ENCODE measurements at places on chromosomes 12 and 14.
A peak's percentile ranks its signal among the peaks of the same experiment; 100 is the strongest.

GRCh38 chr12:75337905-75338304 is 3.4 kb downstream of the GLIPR1L1 start:
- no peak for DNase-seq
- H3K4me1 ChIP-seq, result peaks cover 8% of the 10 kb centered on the region
- H3K4me3 ChIP-seq, result no peak overlapping the region
- no peaks in the 10 kb centered on the region for H3K36me3 ChIP-seq

- no peak overlapping the region for H3K4me3 ChIP-seq
- no peaks in the 10 kb centered on the region for H3K36me3 ChIP-seq
- H3K4me1 ChIP-seq, result no peaks in the 10 kb centered on the region
- H3K27me3 ChIP-seq, result no peaks in the 10 kb centered on the region
- H3K27ac ChIP-seq, result no peak overlapping the region
Measured at GRCh38 chr12:117527479-117527855, 166.0 kb upstream of the NOS1 start.

DNA sequence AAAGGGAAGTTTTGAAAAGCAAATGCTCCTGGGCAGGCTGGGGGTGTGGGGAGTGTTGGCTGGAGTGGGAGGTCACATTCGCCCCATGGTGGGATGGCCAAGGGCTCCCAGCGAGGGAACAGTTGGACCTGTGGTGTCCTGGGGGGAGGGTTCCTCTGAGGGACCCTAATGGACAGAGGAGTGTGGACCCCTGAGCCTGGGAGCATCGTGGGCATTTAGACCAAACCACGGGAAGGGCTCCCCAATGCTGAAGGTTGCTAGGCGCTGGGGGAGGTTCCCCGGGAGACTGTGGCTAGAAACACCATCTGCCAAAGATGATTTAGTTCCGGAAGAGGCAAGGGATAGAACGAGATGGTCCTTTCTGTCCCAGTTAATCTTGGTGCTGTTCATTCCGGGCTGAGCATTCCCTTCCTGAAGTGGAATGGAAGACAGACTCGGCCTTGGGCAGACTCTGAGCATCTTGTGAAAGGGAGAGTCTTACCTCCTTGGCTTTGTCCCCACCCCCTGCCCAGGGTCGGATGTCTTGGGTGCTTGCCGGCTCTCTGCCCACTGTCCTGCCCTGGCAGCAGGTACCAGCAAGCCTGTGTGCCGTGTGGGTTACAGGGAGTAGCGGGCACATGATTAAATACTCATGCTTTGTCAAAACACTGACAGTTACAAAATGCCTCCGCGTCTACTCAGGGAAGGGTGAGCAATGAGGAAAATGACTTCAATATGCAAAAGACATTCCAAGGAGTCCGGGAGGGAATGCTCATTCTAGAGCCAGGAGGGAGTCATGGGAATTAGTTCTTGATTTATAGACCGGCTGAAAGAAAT is 215.9 kb downstream of the CACNA1C start:
- no peaks in the 10 kb centered on the region for H3K27me3 ChIP-seq
- no peaks in the 10 kb centered on the region for H3K36me3 ChIP-seq
- H3K4me3 ChIP-seq, result no peak overlapping the region

GRCh38 chr14:92392711-92393110 is 69.7 kb downstream of the SLC24A4 start:
- no peak for DNase-seq
- H3K4me1 ChIP-seq, result peaks cover 8% of the 10 kb centered on the region
- H3K27me3 ChIP-seq, result no peaks in the 10 kb centered on the region
- H3K27ac ChIP-seq, result no peak overlapping the region
- no peak overlapping the region for H3K4me3 ChIP-seq

DNA sequence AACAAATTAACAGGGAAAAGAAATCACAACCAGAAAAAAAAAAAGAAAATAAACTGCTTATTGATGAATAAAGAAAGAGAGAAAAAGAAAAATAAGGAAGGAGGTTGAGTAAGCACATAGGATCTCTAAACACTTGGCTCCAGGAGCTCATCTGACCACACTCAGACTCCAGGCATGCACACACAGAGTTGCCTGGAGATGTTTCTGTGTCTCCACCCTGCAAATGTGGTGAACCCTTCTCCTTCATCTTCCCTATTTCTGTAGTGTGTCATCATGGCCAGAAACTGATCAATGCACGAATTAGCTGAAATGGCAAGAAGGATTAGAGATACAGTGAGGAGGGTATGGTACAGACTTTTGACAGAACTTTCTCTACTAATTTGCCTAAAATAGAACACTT is 20.2 kb downstream of the OR4N2 start:
- no peak overlapping the region for H3K27ac ChIP-seq
- no peak overlapping the region for H3K4me3 ChIP-seq
- no peaks in the 10 kb centered on the region for H3K27me3 ChIP-seq
- no peak for DNase-seq

- no peaks in the 10 kb centered on the region for H3K27me3 ChIP-seq
- H3K4me3 ChIP-seq, result no peak overlapping the region
- H3K27ac ChIP-seq, result no peak overlapping the region
- H3K36me3 ChIP-seq, result no peaks in the 10 kb centered on the region
Measured at GRCh38 chr14:68238976-68239375, 419.4 kb downstream of the RAD51B start.

GRCh38 chr14:92603309-92604242 is 90.0 kb downstream of the RIN3 start:
- H3K27ac ChIP-seq, result peak overlapping the region; percentile 1
- peaks cover 55% of the 10 kb centered on the region for H3K4me1 ChIP-seq
- H3K36me3 ChIP-seq, result peaks cover 4% of the 10 kb centered on the region
- H3K27me3 ChIP-seq, result no peaks in the 10 kb centered on the region
- peak; percentile 83 for DNase-seq

DNA sequence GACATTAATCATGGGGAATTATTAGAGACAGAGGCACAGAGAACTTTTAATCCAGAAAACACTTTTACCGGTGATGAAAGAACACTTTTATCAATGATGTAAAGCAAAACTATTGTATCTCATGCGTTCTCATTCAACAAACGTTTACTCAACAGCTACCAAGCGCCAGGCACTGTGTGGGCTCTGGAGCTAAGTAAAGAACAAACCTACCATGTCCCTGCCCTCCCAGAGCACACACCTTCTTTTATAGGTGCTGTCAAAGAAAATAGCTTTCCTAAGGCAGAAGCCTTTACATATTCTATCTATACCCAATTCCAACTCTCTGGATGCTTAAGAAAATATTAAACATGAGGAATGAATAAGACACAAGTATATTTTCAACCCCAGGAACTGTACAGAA is 91.1 kb downstream of the FOXN3 start:
- H3K36me3 ChIP-seq, result no peaks in the 10 kb centered on the region
- DNase-seq, result no peak
- no peak overlapping the region for H3K4me3 ChIP-seq
- H3K4me1 ChIP-seq, result peaks cover 32% of the 10 kb centered on the region
- H3K27ac ChIP-seq, result no peak overlapping the region
- H3K27me3 ChIP-seq, result no peaks in the 10 kb centered on the region

DNA sequence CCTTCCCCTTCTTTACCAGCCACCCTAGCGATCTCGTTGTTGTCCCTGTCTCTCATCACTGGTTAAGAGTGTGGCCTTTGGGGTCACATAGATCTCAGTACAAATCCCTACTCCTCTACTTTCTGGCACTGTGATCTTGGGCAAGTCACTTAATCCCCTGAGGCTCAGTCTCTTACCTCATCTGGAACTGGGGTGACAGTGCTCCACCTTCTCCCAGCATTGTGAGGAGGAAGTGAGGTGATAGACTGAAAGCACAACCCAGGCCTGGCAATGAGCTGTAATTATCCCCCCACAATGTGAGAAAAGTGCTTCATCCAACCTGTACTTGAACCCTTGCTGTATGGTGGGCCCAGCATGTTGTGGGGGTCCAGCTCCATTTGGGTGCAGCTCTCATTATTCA is 48.0 kb downstream of the IRAK3 start:
- no peaks in the 10 kb centered on the region for H3K27me3 ChIP-seq
- DNase-seq, result no peak
- H3K36me3 ChIP-seq, result no peaks in the 10 kb centered on the region
- no peak overlapping the region for H3K4me3 ChIP-seq

DNA sequence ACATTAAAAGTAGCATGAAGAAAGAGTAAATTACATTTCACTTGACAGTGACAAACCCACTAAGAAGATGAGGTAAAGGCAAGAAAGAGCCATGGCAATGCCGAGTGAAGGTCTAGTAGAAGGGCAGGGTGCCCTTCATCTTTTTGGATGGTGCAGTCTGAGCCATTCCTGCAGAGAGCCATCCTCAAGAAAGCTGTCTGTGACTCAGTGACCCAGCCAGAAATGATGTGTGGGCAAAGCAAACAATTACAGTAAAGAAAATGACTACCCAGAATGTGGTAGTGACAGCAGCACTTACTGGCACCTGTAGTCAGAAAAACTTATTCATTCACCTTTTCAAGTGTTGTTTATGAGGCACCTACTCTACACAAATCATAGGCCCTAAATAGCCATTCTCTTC is 281.7 kb downstream of the DUSP6 start:
- H3K27me3 ChIP-seq, result no peaks in the 10 kb centered on the region
- no peak overlapping the region for H3K27ac ChIP-seq
- no peak for DNase-seq
- no peaks in the 10 kb centered on the region for H3K36me3 ChIP-seq
- H3K4me1 ChIP-seq, result no peaks in the 10 kb centered on the region
- H3K4me3 ChIP-seq, result no peak overlapping the region

GRCh38 chr12:14340371-14340770 is 25.1 kb upstream of the ATF7IP start:
- H3K4me1 ChIP-seq, result no peaks in the 10 kb centered on the region
- H3K36me3 ChIP-seq, result no peaks in the 10 kb centered on the region
- no peak overlapping the region for H3K4me3 ChIP-seq
- no peak for DNase-seq

GRCh38 chr14:86525673-86526072 is 995.7 kb downstream of the FLRT2 start:
- no peaks in the 10 kb centered on the region for H3K4me1 ChIP-seq
- no peaks in the 10 kb centered on the region for H3K36me3 ChIP-seq
- no peaks in the 10 kb centered on the region for H3K27me3 ChIP-seq
- H3K4me3 ChIP-seq, result no peak overlapping the region

- no peak overlapping the region for H3K4me3 ChIP-seq
- H3K27ac ChIP-seq, result peak overlapping the region; percentile 59
- no peaks in the 10 kb centered on the region for H3K27me3 ChIP-seq
- DNase-seq, result peak; percentile 81
- H3K36me3 ChIP-seq, result no peaks in the 10 kb centered on the region
Measured at GRCh38 chr14:80930836-80931389, 10.6 kb downstream of the CEP128 start.

DNA sequence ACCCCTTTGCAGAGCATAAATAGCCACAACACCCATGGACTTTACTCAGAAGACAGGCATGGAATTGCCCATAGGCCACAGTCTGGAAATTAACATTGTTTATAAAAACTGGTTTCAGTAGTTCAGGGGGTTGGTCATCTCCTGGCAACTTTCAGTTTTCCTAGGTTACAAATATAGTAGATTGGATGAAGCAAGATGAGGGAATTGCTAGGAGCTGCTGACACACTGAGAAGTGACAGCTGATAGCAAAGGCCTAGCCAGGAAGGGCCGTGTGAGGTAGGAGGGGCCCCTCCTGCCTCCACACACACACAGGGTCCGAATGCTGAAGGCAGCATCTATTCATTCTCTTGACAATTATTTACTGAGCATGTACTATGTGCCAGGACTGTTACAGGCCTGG is 8.3 kb downstream of the GALNT16 start:
- H3K27me3 ChIP-seq, result peaks cover 3% of the 10 kb centered on the region
- no peak overlapping the region for H3K4me3 ChIP-seq
- no peak overlapping the region for H3K27ac ChIP-seq
- no peaks in the 10 kb centered on the region for H3K36me3 ChIP-seq
- DNase-seq, result no peak

- H3K36me3 ChIP-seq, result no peaks in the 10 kb centered on the region
- H3K27me3 ChIP-seq, result peaks cover 41% of the 10 kb centered on the region
- no peak overlapping the region for H3K4me3 ChIP-seq
Measured at GRCh38 chr14:74237441-74237840, 1.8 kb upstream of the VSX2 start.

DNA sequence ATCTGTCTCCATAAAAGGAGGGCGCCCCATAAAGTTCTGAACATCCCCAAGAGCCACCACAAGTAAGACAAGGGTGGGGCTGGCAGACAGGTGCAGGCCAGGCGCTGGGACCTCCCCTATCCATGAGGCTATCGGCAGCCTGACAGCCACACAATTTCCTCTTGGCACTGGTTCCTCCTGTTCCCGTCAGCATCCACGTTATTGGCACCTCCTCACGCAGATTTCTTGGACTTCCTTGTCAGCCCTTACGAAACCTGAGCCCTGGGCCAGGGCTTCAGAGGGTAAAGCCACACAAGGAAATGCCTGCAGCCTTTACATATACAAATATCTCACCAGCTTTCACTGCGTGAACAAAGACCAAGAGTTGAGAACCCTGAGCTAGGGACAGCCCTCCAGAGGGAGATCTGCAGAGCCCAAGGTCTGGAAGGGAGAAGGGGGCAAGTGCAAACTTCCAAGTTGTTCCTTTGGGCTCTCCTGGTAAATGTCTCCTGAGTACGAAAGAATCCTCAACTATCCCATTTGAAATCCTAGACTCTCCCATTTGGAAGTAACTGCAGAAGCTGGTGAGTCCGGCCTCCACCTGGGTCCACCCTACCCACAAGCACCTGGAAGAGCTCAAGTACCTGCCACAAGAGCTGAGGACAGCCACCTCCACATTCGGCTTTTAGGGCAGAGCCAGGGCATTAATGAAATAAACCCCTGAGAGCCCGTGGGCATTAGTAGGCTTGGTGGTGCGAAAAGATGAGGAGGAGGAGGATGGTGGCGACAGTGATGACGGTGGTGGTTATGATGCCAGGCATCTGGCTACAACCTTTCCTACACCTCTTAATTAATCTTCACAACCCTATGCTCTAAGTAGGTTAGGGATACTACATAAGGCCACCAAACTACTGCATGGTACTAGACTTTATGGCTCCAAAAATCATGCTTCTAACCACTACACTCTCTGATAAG is 5.5 kb upstream of the TC2N start:
- no peaks in the 10 kb centered on the region for H3K27me3 ChIP-seq
- H3K4me1 ChIP-seq, result peaks cover 77% of the 10 kb centered on the region
- peak; percentile 83 for DNase-seq

- no peaks in the 10 kb centered on the region for H3K27me3 ChIP-seq
- no peak overlapping the region for H3K4me3 ChIP-seq
- DNase-seq, result no peak
- H3K4me1 ChIP-seq, result peaks cover 8% of the 10 kb centered on the region
- no peaks in the 10 kb centered on the region for H3K36me3 ChIP-seq
Measured at GRCh38 chr14:104712881-104713734, 10.9 kb upstream of the ADSS1 start.

DNA sequence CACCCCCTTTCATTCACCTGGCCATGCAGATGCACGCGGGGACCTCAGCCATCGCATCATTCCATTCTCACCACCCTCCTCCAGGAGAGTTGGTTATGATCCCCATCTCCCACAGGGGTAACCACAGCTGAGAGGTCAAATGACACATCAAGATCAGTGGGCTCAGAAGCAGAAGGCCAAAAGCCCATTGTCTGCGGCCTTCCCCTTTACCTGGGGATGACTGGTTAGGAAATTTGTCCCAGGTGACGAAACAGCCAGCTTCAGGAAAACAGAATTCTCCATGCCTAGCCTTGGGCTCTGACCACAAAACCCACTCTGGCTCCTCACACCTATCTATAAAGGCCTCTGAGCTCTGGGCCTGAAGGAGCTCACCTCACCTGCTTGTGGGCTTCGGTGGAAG is 36.1 kb downstream of the ZFP36L1 start:
- no peaks in the 10 kb centered on the region for H3K27me3 ChIP-seq
- H3K36me3 ChIP-seq, result no peaks in the 10 kb centered on the region
- H3K4me3 ChIP-seq, result no peak overlapping the region
- peaks cover 21% of the 10 kb centered on the region for H3K4me1 ChIP-seq

- no peaks in the 10 kb centered on the region for H3K4me1 ChIP-seq
- no peak overlapping the region for H3K4me3 ChIP-seq
- no peaks in the 10 kb centered on the region for H3K27me3 ChIP-seq
- no peak overlapping the region for H3K27ac ChIP-seq
- no peaks in the 10 kb centered on the region for H3K36me3 ChIP-seq
- DNase-seq, result no peak
Measured at GRCh38 chr12:5220835-5221234, 177.2 kb downstream of the KCNA5 start.

Measured in natural killer cell (primary cell).